NCI-H1105 treated with DMSO at 0.1 percent for 48 hours (cell line): ENCODE measurements at places on chromosomes 1 and 21.

DNA sequence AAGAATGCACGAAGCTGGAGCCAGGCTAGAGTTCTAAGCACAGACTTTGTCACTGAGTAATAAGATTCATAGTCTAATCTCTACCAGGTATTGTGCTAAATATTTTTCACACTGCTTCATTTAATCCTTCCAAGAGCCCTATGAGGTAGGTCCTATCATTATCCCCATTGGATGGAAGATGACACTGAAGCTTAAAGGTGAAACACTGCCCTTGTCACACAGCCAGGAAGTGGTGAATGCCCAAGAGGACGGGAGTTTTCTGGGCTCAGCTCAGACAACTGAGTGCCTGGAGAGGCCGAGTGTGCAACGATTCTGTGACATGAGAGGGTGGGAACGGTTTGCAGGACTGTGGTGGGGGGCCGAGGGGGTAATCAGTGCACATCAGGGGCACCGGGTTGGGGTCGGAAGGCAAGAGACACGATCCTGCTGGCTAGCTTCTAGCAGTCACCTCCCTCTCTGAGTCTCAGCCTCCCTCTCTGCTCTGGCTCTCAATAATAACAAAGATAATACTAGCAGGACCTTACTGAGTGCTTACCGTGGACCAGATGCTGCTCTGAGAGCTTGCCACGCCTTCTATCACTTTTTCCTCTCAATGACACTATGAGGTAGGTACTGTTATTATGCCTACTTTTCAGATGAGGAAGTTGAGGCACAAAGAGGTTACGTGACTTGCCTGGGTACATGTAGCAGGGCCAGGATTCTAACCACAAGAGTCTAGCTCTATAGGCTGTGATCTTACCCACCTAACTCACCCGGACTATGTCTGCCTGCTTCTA is 12.4 kb downstream of the KCNQ4 start:
- no peak for DNase-seq

GRCh38 chr1:92346866-92347640 is 48.2 kb downstream of the RPAP2 start:
- DNase-seq = no peak

DNA sequence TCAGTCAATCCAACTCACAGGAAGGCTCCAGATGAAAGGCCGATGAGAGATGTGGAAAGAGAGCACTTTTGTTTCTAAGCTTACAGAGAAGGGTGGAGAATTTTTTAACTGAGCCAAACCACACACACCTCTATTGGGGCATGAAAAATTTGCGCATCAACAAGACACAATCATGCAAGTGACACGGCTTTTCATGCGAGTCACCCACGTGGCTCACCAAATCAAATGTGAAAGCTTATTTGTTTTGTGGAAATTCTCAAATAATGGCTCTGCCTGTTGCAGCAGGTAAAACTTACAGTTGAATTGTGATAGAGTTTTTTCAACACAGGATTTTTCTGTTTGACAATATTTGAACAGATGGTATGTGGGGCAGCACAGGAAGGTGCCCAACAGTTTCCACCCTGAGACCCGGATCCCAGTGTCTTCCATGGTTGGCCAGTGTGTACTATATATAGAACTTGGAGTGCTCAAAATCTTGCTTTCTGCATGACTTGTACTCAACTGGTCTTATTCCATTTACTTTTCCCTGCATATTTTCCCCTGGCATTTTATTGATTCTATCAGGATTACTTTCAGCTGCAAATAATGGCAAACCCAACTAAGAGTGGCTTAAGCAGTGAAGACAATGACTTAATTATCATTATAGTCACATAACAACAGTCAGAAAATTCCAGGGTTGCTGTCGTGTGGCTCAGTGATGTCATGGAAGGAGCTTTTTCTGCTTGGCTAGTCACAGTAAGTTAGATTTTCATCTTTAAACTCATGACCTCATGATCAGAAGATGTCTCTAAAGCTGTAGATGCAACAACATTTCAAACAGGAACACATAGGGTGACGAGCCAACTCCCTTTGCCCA is 90.6 kb upstream of the SIM2 start:
- DNase-seq = no peak

- no peak for DNase-seq
These were observed 156.2 kb upstream of the CTTNBP2NL start for GRCh38 chr1:112239683-112240330.

DNA sequence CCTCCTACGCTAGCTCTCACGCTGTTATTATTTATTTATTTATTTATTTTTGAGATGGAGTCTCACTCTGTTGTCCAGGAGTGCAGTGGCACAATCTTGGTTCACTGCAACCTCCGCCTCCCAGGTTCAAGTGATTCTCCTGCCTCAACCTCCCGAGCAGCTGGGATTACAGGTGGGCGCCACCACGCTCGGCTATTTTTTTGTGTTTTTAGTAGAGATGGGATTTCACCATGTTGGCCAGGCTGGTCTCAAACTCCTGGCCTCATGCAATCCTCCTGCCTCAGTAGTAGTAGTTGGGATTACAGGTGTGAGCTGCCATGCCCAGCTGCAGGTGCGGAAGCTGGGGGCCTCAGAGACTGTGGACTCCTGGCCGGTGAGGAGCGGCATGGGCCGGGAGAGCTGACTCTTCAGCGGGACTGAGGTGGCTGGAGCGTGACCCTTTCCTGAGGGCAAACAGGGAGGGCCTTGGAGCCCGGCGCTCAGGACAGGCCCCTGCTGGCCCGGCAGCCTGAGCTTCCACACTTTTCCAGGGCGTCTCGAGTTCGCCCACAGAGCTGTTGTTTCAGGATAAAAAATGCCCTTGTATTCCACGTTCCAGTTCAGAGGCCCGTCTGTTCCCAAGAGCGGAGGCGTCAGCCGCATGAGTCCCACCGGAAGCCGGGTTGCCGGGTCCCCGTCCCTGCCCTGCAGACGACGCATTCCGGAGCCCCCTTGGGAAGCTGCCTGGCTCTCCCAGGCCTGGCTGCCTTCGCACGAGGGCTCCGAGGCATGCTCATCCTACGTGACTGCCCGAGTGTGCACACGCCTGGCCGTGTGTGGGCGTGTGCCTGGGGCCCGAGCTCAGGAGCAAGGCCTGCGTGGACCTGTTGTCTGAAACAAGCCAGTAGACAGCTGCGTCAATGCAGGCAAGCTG is 126.2 kb downstream of the SIK1 start:
- DNase-seq = no peak
